ENCODE measurements at places on chromosomes 6 and 20. TPM values are rescaled to one million over a fixed set of nuclear protein-coding genes. Genes with fewer than 3 reads are reported as not detected.

- DNase-seq = no peak
- H3K4me3 ChIP-seq = no peak overlapping the region
- H3K27ac ChIP-seq = no peak overlapping the region
- no peaks in the 10 kb centered on the region for H3K4me1 ChIP-seq
These were observed 12.1 kb upstream of the XRN2 start for GRCh38 chr20:21291026-21291425.

- H3K4me3 ChIP-seq = no peak overlapping the region
- no peak overlapping the region for H3K27ac ChIP-seq
- DNase-seq = no peak
- peaks cover 5% of the 10 kb centered on the region for H3K4me1 ChIP-seq
These were observed 41.9 kb upstream of the DEFB112 start for GRCh38 chr6:50091641-50092040.

Gene GGTLC1
- not detected for polyA plus RNA-seq

Gene MYLIP
- 4.2 TPM for polyA plus RNA-seq

Gene RSPO3
- polyA plus RNA-seq = not detected

Measured in keratinocyte (primary cell).